ENCODE measurements at places on chromosomes 1 and 21. TPM values are rescaled to one million over a fixed set of nuclear protein-coding genes. Genes with fewer than 3 reads are reported as not detected.

Gene SELENOF
- polyA plus RNA-seq, result 54.1 TPM

Gene INTS3
- 114 TPM for polyA plus RNA-seq

Gene RCAN1
- polyA plus RNA-seq, result 17.8 TPM

Gene CREB3L4
- polyA plus RNA-seq, result 21.8 TPM

Gene NPR1
- polyA plus RNA-seq, result 39.4 TPM

All from adrenal gland (tissue), 19 donors.